Left hindlimb (tissue), 1 donor: ENCODE measurements at places on chromosomes 5 and 9.
A peak's percentile ranks its signal among the peaks of the same experiment; 100 is the strongest.

GRCh38 chr9:72997387-72997995 lies 44.6 kb upstream of the ALDH1A1 start:
- no peak for DNase-seq

- no peak for DNase-seq
Observed at GRCh38 chr9:109990541-109990940, 210.5 kb downstream of the PALM2AKAP2 start.

DNA sequence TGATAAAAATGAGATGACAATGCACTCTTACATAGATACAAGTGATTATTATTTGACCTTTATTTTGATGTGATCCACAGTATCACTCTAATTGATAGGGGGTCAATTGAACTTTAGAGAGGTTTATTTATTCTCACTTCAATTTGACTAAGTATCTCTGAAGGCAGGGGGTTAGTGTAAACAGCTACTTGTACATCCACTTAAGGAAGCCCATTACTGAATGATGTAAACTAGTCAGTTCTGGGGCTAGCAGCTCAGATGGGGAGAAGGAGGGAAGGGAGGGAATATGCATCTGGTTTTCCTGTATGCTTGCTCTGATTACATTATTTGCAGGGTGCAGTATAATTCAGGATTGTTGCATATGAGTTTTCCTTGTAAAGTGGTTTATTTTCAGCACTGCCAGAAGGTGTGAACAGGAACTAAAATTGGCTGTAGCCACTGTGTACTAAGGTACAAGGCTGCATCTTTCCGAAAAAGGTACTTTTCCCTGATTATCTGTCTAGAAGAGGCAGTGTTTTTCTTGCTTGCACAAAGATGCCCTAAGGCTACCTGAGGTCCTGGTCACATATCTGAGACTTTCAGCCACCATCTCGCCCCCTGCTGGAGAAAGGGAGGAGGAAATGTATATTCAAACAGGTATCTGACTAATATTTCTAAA lies 51.2 kb downstream of the MRPS27 start:
- no peak for DNase-seq

GRCh38 chr5:55160493-55161209 lies 680 bp downstream of the GPX8 start:
- peak; percentile 87 for DNase-seq

GRCh38 chr5:38506302-38506701 lies 50.1 kb downstream of the LIFR start:
- DNase-seq = no peak

- DNase-seq = no peak
Observed at GRCh38 chr5:35924122-35924949, 14.1 kb downstream of the CAPSL start.

DNA sequence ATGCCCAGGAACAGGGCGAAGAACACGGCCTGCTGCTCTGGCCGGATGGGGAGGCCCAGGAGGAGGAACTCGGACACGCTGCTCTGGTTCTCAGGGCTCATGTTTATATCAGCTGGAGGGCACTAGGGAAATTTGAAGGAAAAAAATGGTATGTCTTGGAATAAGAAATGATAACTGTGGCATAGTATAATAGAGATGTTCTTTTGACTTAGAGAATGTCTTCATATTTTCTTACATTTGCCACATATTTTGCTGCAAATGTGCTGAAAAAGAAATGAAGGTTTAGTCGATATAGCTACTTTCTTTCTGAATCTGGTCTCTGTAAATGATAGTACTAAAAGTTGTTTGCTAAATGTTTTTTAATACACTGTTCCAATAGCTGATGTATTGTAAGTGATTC lies at the start of gene OR1J1:
Gene OR1J1 (minus strand): TSS at position 101 of the 400 bp plus-strand sequence. CDS start 0 bp downstream, at position 101.
- DNase-seq = no peak

GRCh38 chr9:87810679-87811178 lies 71.9 kb upstream of the SPATA31E1 start:
- DNase-seq = no peak

- no peak for DNase-seq
Observed at GRCh38 chr9:121360601-121361374, 9.3 kb downstream of the STOM start.

DNA sequence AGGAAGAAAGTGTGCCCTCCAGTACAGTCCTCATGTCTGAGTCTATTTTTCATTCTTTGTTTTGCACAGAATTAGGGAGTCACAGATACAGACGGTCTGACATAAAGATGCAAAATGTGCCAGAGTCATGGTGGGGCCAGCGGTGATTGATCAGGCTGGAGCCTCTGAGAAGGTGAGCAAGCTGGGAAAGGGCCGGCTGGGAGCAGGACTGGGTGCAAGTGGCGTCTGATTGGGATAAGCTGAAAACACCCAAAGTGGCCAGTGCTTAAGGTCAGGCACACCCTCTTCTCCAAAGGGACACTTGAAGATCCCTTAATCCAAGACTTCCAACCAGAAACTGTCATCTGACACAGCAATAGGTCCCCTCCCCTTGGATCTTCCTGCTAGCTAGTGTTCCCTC lies 32.6 kb downstream of the FSTL4 start:
- DNase-seq = no peak
